Ascending aorta (tissue), 2 donors: ENCODE measurements at places on chromosomes 12 and 14. TPM values are rescaled to one million over a fixed set of nuclear protein-coding genes. Genes with fewer than 3 reads are reported as not detected.

DNA sequence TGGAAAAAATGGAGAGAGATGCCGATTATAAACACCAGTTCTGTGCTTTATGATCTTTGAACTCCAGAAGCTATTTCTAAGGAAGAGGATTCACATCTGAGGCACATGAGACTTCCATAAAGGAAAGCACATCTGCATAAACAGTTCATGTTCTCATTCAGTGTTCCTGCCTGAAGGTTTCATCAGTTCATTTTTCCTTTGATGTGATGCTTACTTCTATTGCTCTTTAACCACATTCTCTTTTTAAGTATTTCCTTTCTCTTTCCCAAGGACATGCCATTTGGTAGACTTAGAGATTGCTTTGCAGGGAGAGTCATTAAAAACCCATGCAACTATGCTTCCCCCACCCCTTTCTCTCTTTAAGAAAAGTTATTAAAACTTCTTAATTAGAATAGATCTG, 387.0 kb upstream of the FLRT2 start:
- H3K4me1 ChIP-seq, result no peaks in the 10 kb centered on the region
- H3K4me3 ChIP-seq, result no peak overlapping the region
- DNase-seq, result no peak
- H3K27me3 ChIP-seq, result no peaks in the 10 kb centered on the region
- no peak overlapping the region for H3K27ac ChIP-seq

GRCh38 chr12:93916402-93916801, 232.0 kb upstream of the PLXNC1 start:
- H3K4me1 ChIP-seq, result peaks cover 4% of the 10 kb centered on the region
- H3K4me3 ChIP-seq, result no peak overlapping the region
- H3K27ac ChIP-seq, result peak overlapping the region; percentile 94
- DNase-seq, result no peak
- no peaks in the 10 kb centered on the region for H3K36me3 ChIP-seq

The SMCO3 gene
- 2.1 TPM for total RNA-seq

The GRIP1 gene
- not detected for total RNA-seq

DNA sequence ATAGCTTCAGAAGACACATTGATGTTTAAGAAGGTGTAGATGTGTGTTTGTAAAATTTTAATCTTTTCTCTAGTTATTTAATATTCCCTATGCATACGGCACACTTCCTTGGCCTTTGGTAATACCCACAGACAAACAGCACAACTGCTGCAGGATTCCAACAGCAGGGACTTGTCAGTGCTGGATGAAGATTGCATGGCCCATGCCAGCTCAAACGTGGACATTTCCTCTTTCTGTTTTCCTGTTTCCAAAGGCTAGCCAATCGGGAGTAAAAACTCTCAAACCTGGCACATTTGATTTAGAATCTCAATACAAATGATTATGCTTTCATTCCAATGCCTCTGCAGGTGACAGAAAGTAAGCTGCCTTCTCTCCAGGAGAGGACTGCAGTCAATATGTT, 22.5 kb upstream of the PDE3A start:
- H3K36me3 ChIP-seq, result no peaks in the 10 kb centered on the region
- H3K4me3 ChIP-seq, result no peak overlapping the region
- H3K4me1 ChIP-seq, result no peaks in the 10 kb centered on the region
- DNase-seq, result no peak
